ENCODE measurements at places on chromosomes 11 and 22.

DNA sequence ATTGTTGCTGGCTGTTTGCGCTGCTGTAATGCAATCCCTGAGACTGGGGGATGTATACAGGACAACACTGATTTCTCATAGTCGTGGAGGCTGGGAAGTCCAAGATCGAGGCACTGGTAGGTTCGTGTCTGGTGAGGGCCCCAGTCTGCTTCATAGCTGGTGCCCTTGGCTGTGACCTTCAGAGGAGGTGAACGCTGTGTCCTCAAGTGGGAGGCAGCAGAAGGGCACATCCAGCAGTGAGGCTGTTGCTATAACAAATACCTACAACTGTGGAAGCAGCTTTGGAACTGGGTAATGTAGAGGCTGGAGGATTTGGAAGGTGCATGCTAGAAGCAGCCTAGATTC, 21.3 kb downstream of the KRTAP5-5 start:
- no peak for DNase-seq

- no peak for DNase-seq
These were observed at the start of gene FAM83F for GRCh38 chr22:39994566-39995392. Gene FAM83F (plus strand): TSS chr22:39994954. CDS start chr22:39995043, 89 bp downstream.

DNA sequence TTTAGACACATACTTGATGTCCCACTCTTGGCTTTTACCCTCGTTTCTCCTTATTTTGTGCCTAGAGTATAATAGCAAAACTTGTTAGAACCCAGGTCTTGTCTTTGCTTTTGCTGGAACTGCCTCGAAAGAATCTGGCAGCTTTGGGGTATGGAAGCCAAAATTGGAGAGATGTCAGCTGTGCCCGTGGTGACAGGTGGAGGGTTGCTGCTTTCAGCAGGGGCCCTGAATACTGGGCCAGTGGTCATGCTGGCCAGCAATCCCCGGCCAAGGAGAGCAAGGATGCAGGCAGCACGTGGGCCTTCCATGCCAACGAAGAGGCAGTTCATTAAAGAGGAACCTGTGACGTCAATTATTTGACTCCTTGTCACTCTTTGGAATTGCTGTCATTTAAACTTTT, 181.1 kb downstream of the HIPK3 start:
- no peak for DNase-seq

DNA sequence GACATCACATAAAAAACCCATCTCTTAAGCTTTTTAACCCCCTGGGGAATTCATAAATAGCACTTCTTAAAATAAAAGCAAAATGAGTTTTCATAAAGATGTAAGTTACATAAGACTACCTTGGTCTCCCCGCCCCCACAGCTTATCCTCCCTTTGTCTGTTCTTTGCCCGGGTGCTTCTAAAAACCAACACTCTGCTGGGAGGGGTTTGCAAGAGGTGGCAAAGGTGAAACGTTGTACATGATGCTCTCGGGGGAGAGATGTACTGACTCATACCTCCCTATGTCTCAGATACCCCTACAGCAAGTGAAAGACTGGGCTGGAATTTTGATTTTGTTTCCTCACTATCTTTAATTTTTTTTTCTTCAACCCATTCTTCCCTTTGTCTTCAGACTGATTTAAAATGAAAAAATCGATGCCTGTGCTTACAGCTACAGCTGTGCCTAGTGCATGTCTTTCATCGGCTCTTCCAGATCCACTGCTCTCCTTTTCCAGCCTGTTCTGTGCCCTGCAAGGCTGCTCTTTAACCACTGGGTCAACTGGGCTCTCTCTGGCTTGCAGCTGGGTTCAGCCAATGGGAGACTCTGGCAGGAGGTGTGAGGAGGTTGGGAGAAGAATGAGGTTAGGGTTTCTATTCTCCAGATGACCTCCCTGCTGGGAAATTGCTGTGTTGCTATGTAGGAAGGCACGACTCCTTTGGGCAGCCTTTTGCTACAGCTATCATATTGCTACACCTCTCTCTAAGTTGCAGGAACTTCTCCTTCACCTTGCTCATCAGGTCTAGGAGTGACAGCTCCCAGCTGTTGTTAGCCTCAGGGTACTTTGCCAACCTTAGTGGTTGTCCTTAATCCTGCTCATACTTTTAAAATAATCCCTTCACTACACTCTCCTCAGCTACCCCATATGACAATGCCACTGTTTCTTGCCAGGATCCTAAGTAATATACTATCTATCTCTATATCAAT, 266.5 kb downstream of the TENM4 start:
- no peak for DNase-seq

DNA sequence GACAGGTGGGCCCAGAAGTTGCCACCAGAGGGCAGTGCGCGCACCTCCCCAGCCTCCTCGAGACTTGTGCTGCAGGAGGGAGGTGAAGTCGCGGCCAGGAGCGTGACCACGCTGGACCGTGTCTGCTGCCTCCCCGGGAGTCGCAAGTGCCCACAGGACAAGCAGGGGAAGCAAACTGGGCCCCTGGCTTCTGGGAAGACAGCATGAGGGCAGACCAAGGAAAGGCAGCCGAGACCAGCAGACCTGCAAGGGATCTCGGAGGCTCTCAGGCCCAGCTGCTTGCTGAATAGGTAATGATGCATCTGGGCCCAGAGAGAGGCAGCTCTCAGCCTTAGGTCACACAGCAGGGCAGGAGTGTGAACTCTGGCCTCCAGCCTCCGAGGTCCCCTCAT, 17.0 kb upstream of the IL2RB start:
- DNase-seq, result peak; percentile 73

GRCh38 chr11:13216019-13216710, 61.4 kb upstream of the BMAL1 start:
- DNase-seq, result no peak

DNA sequence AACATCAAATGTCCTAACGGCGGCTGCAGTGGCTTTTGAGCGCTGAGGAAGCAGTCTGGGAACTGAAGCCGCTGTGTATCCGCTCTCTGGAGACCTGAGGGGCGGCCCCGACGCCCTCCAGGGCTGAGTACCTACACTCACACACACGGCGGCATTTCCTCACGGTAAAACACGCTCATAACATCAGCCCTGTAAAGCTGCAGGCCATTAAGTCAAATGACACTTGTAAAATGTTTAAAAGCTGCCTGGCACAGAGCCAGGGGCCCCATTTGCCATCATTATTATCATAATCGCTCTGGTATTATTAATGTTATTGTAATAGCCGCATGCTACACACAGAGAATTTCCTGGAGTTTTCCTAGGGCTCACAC, 5.1 kb downstream of the CARS1 start:
- no peak for DNase-seq

GRCh38 chr11:93279851-93280347, 50.6 kb upstream of the DEUP1 start:
- DNase-seq, result no peak

- DNase-seq, result no peak
These were observed 2.6 kb downstream of the MRGPRF start for GRCh38 chr11:69010361-69010891.

DNA sequence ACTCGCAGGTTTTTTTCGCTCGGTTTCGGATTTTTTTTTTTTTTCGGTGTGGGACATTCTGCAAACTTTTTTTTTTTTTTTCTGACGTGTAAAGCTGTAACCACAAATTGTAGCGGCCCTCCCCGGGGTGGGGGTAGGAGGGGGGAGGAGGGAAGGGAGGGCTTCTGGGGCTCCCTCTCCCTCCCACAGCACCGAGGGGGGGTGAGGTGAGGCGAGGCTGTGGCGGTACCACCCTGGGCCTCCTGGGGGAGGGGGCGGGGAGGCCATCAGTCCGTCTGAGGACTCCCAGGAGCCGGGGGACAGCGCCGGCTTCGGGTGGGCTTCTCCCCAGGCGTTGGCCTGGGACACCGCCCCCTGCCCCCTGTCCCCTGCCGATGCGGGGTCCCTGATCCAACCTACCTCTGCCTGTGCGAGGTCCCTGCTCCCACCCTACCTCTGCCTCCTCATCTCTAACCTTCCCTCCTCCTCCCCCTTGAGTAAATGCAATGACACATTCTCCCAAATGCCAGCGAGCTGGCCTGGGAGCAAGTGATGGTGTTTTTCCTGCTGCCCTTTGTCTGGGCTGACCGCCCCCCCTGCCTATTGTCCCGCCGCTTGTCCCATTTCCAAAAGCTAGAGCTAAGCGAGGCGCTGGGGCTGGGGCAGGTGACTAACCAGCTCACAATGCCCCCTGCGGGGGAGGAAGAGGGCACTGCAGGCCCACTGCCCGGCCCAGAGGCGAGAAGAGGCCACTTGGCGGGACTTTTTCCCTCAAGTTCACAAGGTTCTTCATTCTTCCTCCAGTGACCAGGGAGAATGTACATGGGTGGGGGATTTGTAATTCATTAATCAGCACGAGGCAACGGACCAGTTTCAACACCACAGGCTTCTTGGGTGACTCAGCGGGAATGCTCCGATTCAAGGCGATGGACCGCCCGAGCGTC, 511 bp upstream of the CLCF1 start:
- peak; percentile 82 for DNase-seq

GRCh38 chr11:45659031-45659817, 6.2 kb downstream of the CHST1 start:
- no peak for DNase-seq

GRCh38 chr11:2216400-2217064, 44.9 kb upstream of the TH start:
- DNase-seq, result no peak

DNA sequence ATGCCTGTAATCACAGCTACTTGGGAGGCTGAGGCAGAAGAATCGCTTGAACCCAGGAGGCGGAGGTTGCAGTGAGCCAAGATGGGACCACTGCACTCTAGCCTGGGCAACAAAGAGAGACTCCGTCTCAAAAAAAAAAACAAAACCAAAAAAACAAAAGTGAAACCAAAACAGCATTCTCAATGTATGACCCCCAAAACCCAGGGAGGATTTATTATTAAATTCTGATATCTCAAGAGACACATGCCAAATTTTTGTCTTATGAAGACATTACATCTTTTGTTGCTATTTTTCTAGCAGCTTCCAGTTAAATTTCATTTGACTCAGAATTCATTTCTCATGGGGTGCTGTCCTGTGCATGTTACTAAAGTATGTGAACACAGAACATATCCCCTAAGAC, 3.0 kb upstream of the YPEL4 start:
- DNase-seq, result no peak

DNA sequence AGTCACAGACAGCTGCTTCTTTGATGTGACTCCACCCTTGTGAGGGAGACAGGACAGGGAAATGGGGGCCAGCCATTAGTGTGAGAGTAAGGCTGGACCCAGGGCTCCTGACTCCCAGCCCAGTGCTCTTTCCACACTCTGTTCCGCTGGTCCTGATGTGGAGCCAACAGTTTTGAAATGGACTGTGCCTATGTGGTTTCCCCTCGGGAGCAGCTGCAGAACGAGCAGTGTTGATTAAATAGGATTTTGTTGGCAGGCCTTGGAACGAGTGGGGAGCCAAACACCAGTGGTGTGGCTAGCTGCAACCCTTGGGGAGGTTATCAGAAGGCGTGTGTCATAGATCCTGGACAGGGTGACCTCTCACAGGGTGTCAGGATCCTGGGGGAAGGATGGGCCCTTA, 66.5 kb upstream of the AMPD3 start:
- no peak for DNase-seq

GRCh38 chr22:38135133-38135706, 24.7 kb upstream of the BAIAP2L2 start:
- no peak for DNase-seq

DNA sequence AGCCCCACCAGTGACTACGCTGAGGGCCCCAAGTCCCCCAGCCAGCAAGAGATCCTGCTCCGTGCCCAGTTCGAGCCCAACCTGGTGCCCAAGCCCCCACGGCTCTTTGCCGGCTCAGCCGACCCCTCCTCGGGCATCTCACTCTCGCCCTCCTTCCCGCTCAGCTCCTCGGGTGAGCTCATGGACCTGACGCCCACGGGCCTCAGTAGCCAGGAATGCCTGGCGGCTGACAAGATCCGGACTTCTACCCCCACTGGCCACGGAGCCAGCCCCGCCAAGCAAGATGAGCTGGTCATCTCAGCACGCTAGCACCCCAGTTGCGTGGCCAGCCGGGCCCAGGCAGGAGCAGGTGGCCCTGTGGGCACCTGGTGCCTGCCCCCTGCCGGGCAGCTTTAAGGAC, 8.3 kb upstream of the MYRF start:
- DNase-seq, result no peak

DNA sequence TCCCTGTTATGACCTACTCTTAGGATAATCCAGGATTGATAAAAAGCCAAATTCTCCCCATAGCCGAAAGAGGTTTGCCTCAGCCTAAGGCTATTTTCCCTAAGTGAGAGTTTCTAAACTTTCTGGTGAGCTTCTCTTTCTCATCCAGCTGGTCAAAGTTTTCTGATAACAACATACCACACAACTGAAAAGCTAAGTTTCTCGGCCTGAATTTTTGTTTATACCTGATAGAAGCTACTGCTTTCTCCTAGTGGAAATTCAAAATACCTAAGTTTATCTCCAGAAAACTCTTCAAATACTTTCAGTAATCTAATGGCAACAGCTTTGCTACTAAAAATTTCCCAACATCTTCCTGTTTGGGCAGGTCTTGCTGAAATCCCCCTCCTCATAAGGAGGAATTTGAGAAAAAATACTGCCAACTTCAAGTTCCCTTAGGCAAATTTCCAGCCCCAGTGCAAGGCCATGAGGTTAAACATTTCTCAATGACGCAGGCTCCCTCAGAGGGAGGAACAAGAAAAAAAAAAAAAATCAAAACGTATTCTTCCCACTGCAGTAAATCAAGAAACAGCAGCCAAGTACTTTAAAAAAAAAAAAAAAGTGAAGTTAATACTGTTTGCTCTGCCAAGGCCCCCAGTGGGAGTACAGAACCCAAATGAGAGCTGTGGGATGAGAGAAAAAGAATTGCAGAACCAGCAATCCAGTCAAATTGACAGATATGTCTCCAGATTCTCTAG, 127.0 kb downstream of the MRTFA start:
- DNase-seq, result no peak

GRCh38 chr11:69642549-69642912, 1.6 kb downstream of the CCND1 start:
- DNase-seq, result peak; percentile 22

DNA sequence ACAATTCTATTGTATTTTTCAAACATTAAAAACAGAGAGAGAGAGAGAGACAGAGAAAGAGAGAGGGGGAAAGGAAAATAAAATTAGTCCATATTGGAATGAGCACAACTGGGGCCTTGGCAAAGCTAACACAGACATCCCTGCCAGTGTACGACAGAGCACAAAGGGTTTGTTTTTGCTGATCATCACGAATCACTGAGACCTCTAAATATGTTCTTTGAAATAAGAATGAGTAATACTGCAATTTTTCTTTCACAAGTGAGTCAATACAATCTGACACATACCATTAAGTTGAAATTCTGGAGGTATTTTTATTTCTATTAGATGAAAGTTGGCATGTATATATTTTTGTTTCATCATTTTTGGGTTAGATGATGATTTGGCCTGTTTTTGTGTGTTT, 27.0 kb upstream of the LRRC4C start:
- no peak for DNase-seq
